ENCODE measurements at places on chromosomes 1 and 21.

DNA sequence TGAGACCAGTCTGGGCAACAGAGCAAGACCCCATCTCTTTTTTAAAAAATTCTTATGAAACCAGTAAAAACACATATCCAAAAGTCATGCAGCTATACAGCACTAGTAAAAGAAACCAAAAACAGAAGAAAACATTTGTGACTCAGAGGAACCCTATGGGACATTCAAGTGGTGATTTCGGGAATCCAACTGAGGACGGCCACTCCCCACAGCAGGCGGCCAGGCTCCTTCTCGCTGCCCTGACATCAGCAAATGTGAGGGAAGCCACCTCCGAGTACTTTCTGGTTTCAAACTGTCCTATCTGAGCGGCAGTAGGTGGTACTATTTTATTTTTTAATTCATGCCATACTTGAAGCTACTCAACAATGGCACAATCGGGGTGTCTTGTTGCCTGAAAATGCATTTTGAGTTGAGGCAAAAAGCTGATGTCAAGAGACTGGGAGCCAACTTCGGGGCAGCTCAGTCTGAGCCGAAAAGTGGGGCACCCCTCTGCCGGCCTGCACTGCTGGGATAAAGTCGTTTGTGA, 3.3 kb downstream of the SUMO3 start:
- DNase-seq = no peak

DNA sequence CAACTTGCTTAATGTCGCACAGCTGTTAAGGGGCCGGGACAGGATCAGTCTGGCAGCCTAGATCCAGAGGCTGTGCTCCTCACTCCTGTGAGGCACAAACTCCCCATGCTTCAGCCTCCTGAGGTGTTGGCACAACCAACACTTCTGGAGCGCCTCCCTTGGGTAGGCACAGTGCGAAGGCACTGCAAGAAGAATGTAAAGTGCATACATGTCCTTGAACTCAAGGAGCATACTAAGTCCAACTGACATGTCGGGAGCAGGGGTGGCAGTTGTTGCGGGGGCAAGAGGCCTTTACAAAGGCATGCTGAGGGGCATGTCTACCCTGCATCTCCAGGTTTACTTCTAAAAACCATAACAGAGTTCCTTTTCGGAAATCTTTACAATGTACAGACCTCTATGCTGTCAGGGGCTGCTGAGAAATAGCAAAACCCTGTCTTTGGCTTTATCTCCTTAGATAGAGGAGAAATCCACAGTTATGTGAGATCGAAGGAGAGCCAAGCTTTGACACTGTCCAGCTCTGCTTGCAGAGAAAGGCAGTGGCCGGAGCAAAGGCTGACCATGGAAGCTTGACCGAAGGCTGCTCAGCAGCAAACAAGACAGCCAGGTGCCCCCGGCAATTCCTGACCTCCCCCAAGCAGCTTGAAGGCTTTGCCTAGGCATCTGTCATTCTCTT, 93.9 kb downstream of the CDC7 start:
- DNase-seq = peak; percentile 65

DNA sequence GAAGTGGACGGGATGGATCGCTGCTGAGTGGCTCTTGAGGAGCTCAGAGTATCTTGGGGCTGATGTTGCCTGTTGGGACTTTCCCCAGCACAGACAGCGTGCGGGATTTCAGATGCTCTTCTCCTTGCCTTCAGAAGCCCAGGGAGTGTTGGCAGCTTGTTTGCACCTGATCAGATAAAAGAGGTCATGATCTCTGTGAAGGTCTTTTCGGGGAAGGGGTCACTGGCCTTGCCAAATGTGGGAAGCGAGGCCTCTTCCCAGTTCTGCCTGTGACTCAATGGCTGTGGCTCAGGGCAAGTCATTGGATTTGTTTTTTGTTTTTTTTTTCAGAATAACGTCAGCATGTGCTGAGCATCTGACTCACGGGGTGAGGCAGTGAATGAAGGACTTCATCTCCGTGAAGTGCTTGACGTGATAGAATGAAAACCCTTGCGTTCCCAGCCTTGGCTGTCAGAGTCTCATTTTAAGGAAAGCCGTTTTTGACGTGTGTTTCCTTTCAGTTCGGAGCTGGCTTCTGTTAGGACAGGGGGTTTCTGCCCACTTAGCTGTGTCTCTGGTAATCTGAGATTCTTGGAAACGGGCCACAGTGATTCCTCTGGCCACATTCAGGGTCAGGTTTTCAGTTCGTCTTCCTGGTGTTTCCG, 46.7 kb downstream of the GALNT2 start:
- no peak for DNase-seq

DNA sequence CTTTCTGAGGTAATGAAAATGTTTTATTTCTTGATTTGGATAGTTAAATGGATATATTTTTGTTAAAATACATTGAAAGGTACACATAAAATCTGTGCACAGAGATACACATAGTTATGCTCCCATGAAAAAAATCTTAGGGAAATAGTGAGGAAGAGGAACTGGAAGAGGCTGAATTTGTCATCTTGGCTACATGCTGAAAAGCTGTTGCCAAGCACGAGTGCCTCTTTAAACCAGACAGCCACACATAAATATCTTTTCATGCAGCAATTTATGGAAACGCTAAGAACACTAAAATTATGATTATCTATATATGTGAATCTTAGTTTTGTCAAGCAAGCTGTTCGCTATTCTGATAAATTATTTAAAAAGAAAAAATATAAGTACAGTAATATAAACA, 12.8 kb upstream of the ADAR start:
- DNase-seq = no peak

GRCh38 chr21:45535341-45536081, 6.7 kb downstream of the SLC19A1 start:
- no peak for DNase-seq

DNA sequence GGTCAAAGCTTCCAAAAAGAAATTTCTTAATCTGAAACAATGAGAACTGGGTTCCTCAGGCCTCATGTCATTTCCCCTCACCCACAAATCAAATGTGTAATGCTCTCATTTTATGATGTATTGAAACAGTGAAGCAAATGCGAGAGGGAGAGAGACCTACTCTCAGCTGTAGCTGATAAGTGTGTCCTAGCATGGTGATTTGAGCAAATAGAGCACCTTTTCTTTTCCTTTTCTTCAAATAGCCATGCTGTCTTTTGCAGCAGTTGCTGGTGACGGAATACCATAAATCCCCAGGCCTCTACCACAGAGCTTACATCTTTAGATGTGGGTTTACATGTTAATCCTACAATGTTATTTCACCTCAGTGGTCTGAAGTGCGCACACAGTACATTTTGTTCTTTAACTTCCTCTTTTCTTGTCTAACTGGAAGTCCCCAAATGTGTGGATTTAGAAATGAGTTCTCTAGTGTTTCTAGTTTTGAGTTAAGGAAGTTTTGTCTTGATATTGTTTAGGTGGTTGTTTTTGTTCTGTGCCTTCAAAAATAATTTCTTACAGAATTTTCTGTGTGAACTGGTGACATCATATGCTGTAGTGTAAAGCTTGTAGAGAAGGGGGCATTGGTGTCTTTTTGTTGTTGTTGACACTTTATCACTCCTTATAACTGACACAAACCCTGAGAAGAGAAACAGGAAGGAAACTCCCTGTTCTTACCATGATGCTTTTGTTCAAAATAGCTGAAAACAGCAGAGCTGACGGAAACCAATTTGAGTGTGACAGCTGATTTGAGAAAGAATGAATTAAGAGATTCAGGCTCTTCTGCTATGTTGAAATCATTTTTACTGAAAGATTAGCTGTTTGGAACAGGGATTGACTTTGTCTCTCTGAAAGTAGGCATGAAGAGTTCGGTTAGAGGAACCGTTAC, 12.2 kb downstream of the SMAP2 start:
- no peak for DNase-seq

DNA sequence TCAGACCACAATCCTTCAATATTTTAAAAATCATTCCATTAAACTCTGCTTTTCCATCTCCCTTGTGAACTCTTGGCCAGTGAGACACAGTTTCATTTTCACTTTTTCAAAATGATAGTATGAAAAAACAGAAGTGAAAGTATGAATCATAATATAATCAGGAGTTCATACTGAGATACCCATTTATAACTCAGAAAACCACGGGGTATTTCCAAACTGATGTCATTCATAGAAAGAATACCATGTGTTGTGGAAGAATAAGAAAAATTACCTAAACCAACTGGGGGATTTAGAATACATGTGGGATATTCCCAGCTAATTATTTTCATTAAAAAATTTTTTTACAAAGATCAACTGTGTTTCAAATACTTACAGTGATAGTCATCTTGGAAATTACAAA, 149.9 kb downstream of the MRPL39 start:
- DNase-seq = no peak

GRCh38 chr1:236465959-236466303, 57.9 kb upstream of the LGALS8 start:
- DNase-seq = no peak

DNA sequence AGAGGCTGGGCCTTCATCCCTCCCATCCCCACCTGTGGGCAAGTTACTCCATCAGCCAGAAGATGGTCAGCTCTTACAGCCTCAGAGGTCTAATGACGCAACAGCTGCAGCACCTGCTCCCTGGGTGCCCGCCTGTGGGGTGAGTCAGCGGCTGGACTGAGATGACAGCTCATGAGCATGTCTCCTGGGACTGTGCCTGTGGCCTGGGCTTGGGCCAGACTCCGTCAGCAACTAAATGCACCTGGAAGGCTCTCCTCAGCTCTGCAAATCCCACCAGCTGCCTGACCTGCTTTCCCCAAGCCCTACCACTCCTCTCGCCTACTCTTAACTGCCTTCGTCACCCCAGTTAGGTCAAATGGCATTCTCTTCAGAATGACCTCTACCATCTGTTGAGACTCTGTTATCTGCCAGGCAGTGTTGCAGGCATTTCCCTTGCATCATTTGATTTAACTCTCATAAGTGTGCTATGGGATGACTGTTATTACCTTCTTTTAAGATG, 47.7 kb downstream of the ETS2 start:
- DNase-seq = no peak

GRCh38 chr1:152926091-152926490, 17.7 kb downstream of the IVL start:
- no peak for DNase-seq

DNA sequence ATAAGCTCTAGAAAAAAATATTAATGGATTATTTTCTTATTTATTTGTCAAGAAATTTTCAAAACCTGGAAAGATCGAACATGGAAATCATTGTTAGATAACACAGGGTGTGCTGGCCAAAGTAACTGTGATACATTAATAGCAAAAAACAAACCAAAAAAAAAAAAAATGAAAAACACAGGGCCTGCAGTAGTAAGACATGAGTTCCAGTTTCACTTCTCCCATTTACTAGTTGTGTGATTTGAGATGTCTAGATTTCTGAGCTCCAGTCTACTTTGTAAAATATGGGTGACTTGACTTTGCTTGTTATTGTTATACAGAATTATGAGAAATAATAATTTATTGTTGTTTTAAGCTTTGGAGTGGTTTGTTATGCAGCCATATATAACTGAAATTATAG, 13.6 kb downstream of the FAM177B start:
- no peak for DNase-seq
